Stimulated activated CD8-positive, alpha-beta memory T cell treated with anti-CD3 and anti-CD28 coated beads, Interleukin-12 subunit alpha, Interleukin-12 subunit beta, amount 100 ng/mL, for 1 hour (primary cell): ENCODE measurements at places on chromosomes 12 and 14.

DNA sequence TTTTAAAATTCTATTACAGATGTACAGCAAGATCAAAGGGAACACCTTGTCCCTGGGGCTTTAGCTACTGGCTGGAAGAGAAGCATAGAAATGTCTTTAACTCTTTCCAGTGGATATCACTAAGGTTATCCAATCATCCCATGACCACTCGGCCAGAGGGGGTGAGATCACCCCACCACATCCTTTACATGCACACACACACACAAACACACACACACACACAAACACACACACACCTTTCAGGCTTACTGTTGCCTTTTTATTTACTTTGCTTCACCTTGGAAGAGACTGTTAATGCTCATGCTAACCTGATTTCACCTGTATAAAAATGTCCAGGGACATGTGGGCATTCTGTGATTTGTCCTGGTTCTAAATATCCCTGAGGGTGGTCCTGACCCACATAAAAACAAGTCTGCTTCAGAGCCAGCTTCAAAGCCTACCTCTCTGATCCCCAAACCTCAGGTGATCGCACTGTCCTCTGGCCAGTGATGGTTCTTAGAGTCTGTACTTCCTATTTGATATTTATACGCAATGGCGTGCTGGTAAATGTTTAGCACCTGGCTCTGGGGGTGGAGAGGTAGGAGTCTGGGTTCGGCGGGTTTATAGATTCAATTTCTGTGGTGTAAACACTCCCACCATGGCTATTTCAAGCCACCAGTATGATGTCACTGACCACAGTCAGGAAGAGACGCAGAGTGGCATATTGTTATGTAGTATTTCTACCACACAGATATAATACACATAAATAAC lies 166.1 kb upstream of the EEA1 start:
- DNase-seq, result no peak

- no peak for DNase-seq
Measured at GRCh38 chr12:14635776-14636175, 60.6 kb downstream of the GUCY2C start.

DNA sequence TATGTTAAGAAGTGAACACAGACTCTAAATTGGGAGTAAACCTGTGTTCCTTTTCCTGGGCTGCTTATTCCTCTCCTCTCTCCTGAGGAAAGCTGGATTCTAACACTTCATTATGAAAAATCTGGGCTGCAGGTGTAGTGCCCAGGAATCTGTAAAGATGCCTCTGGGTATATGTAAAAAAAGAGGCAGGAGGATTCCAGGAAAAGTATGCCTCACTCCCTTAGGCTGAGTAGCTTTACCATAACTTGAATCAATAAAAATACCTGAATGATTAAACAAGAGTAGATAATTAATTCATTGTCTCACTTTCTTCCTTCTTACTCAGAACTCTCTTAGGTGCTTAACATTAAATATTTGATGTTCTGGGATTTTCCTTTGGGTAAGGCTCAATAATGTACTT lies 185.1 kb downstream of the GRIP1 start:
- DNase-seq, result no peak

DNA sequence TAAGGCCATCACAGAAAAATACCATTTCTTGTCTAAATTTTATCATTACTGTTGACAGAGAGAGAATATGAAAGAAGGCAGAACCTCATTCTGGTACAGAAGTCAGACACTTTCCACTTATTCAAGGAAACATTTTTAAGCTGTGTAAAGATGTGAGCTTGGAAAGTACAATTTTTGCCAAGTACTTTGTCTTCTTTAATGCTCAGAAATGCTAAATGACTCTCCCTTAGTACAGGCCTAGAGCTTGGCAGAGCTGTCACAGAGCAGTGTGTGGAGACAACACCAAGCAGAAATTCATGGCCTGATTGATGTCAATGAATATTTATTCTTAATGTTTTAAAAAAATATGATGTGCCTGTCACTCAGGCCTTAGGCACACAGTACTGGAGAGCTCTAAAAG lies 20.7 kb downstream of the NT5DC3 start:
- no peak for DNase-seq

DNA sequence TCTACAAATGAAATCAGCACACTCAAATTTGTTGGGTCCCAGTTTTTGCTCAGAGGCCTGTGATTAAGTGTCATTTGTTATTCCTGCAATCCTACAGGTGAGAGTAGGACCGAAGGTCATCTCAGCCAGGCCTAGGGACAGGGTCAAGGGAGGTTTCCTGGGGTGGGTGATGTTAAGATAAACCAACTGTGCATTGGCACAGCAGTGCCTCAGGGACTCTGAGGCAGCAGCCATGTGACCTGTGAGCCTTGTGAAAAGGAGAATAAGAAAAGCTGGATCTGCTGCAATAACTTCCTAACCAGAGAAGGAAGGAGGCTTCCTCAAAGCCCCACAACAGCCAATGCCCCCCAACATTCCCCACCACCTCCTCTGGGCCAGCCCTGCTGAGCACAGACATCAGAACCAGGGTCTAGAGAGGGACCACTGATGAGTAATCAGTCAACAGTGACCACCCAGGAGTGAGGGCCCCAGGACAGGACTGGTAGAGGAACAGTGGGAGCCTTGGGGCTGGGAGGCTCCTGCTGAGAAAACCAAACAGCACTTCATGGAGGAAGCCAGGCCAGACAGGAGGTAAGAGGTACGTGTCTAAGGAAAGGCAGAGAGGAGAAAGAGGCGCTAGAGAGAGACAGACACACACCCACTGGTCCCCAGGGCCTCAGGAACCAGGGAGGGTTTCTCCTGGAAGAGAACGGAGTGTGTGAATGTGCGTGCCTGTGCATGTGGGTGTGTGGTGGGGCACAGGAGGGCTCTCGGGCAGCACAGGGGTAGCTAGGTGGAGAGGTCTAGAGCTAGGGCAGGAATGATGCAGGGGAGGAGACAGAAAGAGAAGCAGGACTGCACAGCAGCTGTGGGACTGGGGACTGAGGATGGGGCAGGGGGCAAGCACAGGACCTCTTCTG lies 82.4 kb downstream of the ITPK1 start:
- no peak for DNase-seq

GRCh38 chr14:87122166-87122565 lies 870.8 kb downstream of the GALC start:
- DNase-seq, result no peak

- no peak for DNase-seq
Measured at GRCh38 chr12:123250471-123251383, 17.5 kb downstream of the MTRFR start.
